MV-4-11 (cell line): ENCODE measurements at places on chromosomes 13 and 19.
A peak's percentile ranks its signal among the peaks of the same experiment; 100 is the strongest.

GRCh38 chr19:13639342-13639929 lies 124.9 kb upstream of the MRI1 start:
- DNase-seq = no peak

- DNase-seq = no peak
Measured at GRCh38 chr19:17259118-17259780, 5.3 kb downstream of the USHBP1 start.

DNA sequence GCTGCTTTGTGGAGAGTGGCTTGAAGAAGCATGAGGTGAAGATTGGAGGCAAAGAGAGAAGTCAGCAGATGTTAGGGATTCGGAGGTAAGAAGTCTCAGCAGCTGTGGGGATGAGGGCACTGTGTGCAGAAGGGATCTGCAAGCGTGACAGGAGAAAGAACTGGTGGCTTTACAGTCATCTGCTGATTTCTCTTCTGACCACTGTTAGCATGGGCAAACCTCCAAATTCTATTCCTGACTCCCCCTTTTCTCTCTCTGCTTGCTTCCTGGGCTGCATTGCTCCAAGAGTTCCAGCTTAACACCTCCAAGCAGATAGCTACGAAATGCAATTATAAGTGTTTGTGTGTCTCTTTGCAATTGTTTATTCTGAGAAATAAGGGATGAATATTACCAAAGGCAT lies 159.6 kb downstream of the GGACT start:
- DNase-seq = no peak

DNA sequence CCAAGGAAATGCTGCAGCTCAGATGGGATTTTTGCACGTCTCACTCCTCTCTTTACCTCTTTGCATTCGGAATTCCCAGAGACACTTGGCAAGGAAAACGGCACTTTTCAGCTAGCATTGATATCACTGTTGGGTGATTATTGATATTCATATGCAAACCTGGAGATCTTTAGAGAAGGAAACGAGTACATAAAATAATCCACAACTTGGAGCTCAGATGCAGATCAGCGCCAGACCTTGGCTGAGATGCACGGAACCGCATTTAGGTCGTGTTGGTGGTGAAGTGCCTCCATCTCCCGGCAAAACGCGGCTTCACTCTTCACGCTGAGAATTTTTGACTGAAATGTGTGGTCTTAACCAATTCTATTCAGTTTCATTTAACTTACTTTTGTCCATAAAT lies 77.2 kb upstream of the ARHGEF7 start:
- no peak for DNase-seq

DNA sequence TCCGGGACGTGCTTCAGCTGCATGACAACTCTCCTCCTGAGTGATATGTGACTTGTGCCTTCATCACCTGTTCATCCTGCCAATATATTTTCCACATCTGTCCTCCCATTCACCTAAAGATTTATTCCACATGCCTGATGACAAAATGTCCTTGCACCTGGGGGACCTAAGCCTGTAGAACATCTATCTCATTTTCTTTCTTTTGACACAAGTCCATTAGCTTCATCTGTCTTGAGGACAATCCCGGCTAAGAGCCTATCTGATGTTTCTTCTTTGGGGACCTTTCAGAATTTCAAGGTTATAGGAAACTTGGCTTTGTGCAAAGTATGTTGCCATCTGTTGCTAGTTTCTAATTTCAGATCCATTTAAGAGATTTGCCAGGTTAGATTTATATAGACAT lies 41.1 kb downstream of the ITGBL1 start:
- DNase-seq = no peak

DNA sequence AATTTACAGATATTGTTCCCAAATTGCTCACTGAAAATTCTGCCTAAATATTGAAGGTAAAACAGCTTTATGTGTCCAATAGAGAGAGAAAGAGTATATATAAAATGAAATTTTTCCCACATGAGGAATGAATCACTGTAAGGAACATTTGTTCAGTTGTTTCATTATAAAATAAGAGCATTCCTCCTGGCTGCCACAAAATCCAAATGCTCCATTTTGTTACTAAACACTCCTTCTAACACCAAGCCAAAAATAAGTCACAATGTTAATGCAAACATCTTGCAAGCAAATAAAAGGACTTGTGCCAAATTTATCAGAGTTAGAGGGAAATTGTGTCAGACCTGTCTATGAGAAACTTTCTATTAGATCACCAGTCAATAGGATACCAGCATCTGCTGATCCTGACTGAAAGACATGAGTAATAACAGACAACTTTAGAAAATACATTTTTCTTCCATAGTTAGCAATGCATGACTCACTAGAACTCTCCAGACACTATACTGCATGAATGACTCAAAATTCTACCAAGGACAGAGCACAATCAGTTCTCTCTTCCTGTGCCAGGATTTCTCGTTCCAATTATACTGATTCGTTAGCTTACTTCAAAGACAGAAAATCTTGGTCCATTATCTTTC lies 83.5 kb upstream of the FNDC3A start:
- DNase-seq = peak; percentile 69

GRCh38 chr19:13597640-13598039 lies 91.4 kb upstream of the CACNA1A start:
- DNase-seq = peak; percentile 56

- DNase-seq = no peak
Measured at GRCh38 chr13:46387064-46387851, at the start of gene RUBCNL. Gene RUBCNL, minus strand, starts transcription at chr13:46387252. Its CDS starts 14,777 bp downstream, at chr13:46372475.

- no peak for DNase-seq
Measured at GRCh38 chr13:112366907-112367646, 9.1 kb upstream of the SPACA7 start.

DNA sequence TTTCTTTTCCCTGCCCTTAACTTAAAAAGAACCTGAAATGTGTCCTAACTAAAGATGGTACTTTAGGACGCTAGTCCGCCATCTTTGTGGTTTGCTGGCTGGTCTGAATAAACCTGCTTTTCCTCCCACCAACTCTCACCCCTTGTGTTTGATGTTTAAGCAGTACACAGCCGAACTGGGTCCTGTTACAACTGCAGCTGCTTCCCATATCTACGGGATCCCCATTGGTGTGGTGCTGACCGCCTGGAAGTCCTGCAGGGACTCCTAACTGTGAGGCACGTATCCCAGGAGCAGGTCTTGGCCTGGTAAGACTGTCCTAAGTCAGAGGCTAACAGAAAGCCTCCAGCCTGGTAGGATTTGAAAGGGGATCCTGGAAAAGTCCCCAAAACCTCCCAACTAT lies 40.9 kb upstream of the VSTM2B start:
- DNase-seq = no peak
